ENCODE measurements at places on chromosomes 6 and 20. TPM values are rescaled to one million over a fixed set of nuclear protein-coding genes. Genes with fewer than 3 reads are reported as not detected.

Gene TMEM217
- 0.51 TPM for total RNA-seq

Gene CNPY3
- total RNA-seq = 27.4 TPM

Gene SLC17A3
- total RNA-seq = not detected

- DNase-seq = no peak
Measured at GRCh38 chr6:26520237-26520849, 17.8 kb upstream of the HMGN4 start.

GRCh38 chr6:53792016-53792415 lies 2.8 kb upstream of the LRRC1 start:
- no peak for DNase-seq

All from mesenteric fat pad (tissue), 1 donor.